ENCODE measurements at places on chromosomes 11 and 22.
A peak's percentile ranks its signal among the peaks of the same experiment; 100 is the strongest.

DNA sequence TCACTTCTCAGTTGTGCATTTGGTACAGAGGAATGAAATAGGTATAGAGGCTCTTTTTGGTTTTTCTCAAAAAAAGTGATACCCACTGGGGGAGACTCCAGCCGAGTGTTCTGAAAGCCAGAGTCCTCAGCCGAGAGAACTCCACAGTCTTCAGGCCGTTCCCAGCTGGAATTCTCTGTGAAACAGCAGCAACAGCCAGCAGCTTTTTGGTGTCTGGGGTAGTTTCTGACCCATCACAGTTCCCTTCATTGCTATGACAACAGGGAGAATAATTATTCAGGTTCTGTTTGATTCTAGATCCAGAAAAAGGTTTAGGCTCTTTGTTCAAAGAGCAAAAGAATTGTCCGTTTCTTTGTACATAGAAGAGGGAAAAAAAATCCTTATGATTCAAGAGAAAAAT, 84.6 kb downstream of the C22orf31 start:
- ATAC-seq = peak; percentile 69

- peak; percentile 49 for ATAC-seq
Observed at GRCh38 chr11:17722000-17722643, 2.8 kb downstream of the MYOD1 start.

DNA sequence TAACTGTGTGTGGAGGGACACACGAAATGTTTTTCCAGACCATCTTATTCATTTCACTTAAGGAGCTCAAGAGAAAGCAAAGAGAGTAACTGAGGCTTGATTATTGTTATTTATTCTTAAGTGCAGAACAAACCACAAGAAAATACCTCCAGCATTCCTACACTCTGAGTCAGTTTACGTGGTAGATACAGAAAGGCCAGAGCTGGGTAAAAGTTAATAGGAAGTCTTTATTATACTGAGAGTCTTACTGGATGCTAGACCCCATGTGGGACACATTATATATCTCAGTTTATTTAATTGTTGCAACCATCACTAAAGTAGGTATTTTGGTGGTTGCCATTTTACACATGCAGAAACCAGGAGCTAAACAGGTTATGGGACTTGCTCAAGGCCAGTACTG, 261.4 kb upstream of the POU2AF2 start:
- ATAC-seq = no peak

- peak; percentile 58 for ATAC-seq
Observed at GRCh38 chr11:116641561-116642045, 131.2 kb downstream of the BUD13 start.

DNA sequence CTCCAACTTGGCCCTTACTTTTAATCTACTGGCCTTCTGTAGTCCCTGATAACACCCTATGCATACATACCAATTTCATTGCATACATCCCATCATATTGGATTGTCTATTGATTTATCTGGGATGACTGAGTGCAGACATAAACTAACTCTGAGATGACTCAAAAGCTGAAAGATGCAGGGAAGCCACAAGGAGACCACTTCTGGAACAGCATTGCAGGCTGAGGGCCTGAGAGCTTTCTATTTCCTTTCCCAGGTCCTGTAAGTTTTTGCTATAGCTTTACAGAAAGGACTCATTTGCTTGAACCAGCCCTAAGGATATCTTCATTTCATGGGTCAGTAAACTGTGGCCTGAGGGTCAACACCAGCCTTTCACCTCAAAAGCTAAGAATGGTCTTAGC, 15.1 kb upstream of the SPON1 start:
- no peak for ATAC-seq

GRCh38 chr22:39381009-39381755, 18.4 kb upstream of the TAB1 start:
- ATAC-seq = peak; percentile 16

DNA sequence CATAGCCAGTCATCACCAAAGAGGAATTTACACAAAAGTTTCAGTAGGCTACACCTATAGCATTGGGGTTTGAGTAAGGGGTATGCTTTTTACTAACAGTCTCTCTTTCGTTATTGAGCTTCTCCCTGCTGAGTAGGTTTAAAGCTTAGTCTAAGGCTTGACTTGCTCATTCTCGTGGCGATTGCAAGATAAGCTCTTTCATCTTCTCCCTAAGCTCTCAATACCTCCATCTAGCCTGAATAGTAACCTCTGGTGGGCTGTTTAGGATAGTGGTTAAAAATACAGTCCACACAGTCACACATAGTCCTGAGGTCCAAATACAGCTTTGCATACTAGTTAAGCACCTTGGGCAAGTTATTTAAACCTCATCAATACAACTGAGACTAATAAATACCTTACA, 65.6 kb downstream of the IMMP1L start:
- ATAC-seq = no peak

- peak; percentile 42 for ATAC-seq
Observed at GRCh38 chr22:41576877-41577276, 12.8 kb downstream of the PMM1 start.

DNA sequence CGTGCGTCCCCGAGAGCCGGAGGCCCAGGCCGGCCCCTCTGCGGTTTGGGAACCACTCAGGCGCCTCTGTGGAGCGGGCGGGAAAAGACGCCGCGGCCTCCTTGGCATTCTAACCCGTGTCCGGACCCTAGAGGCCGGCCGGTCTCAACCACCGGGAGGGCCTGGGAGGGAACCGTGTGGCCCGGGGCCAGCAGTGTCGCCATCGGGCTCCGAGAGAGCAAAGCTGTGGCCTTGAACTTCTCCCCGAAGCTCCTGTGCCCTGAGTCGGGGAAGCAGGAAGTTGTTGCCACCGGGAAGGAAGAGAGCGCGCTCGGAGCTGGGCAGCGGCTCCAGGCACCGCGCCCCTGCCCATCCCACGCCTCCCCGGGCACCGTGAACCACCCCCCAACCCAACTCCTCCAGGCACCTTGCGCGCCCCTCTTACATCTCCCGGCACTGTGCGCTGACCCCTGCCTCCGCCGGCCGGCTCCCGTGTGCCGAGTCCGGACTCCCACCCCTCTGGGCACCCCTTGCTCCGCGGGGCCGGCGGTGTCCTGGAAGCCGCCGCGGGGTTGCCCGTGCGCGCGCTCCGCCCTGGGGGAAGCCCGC, 80.0 kb upstream of the PPARA start:
- peak; percentile 27 for ATAC-seq

DNA sequence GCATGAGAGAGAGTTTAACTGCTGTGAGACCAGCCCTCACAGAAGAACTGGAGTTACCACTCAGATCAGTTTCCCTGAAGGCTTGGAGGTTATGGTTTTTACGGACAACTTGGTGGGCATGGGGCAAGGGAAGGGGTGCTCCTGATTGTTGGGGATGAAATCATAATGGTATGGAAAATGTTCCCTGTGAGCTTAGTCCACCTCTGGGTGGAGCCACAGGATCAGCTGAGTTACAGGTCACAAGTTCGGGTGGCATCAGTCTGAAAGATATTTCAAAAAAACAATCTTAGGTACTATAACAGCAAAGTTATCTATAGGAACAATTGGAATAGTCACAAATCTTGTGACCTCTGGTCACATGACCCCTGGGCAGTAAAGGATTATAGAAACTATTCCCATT, 162.9 kb downstream of the DLG2 start:
- no peak for ATAC-seq

Measured in motor neuron (in vitro differentiated cells).